ENCODE measurements at places on chromosomes 5 and 9. TPM values are rescaled to one million over a fixed set of nuclear protein-coding genes. Genes with fewer than 3 reads are reported as not detected.

CCDC192 gene
- not detected for total RNA-seq

SMIM33 gene
- total RNA-seq = not detected

TEX48 gene
- not detected for total RNA-seq

GGTA1 gene
- total RNA-seq = not detected

EFCAB9 gene
- total RNA-seq = not detected

PCDH12 gene
- total RNA-seq = not detected

TMEM174 gene
- total RNA-seq = not detected

ARSI gene
- 34.3 TPM for total RNA-seq

PAEP gene
- not detected for total RNA-seq

PCDHB9 gene
- not detected for total RNA-seq

ENTPD2 gene
- 1.0 TPM for total RNA-seq

PCDHA4 gene
- total RNA-seq = 0.95 TPM

MYORG gene
- total RNA-seq = 6.2 TPM

MLLT3 gene
- 21.9 TPM for total RNA-seq

OSTF1 gene
- total RNA-seq = 15.6 TPM

ARL14EPL gene
- not detected for total RNA-seq

TCOF1 gene
- 79.4 TPM for total RNA-seq

PCDHB14 gene
- 0.13 TPM for total RNA-seq

TMEM232 gene
- total RNA-seq = not detected

TTC39B gene
- 1.2 TPM for total RNA-seq

SLC45A2 gene
- not detected for total RNA-seq

PCDHGB1 gene
- total RNA-seq = 1.7 TPM

CCDC152 gene
- total RNA-seq = not detected

ZNF169 gene
- 1.7 TPM for total RNA-seq

SLC34A1 gene
- not detected for total RNA-seq

WNT8A gene
- total RNA-seq = not detected

CDH9 gene
- not detected for total RNA-seq

CDO1 gene
- not detected for total RNA-seq

PCDHA9 gene
- total RNA-seq = not detected

CYLC2 gene
- total RNA-seq = not detected

FAM221B gene
- not detected for total RNA-seq

RASGRF2 gene
- total RNA-seq = 2.3 TPM

LIFR gene
- 6.1 TPM for total RNA-seq

ZNF454 gene
- total RNA-seq = not detected

MOB3B gene
- total RNA-seq = 7.9 TPM

SCGB3A2 gene
- not detected for total RNA-seq

TXNDC8 gene
- total RNA-seq = not detected

DAB2IP gene
- 10.3 TPM for total RNA-seq

SLC36A1 gene
- 8.6 TPM for total RNA-seq

UIMC1 gene
- total RNA-seq = 46.6 TPM

HRH2 gene
- total RNA-seq = 0.46 TPM

CDHR2 gene
- total RNA-seq = not detected

STOML2 gene
- 175 TPM for total RNA-seq

FLT4 gene
- total RNA-seq = 2.0 TPM

TPPP gene
- 5.7 TPM for total RNA-seq

SLC46A2 gene
- total RNA-seq = not detected

CCL28 gene
- total RNA-seq = 0.14 TPM

SPATA31C1 gene
- not detected for total RNA-seq

SEC61B gene
- 333 TPM for total RNA-seq

C1QTNF3 gene
- 0.33 TPM for total RNA-seq

PIP5K1B gene
- total RNA-seq = not detected

PDE8B gene
- total RNA-seq = 1.1 TPM

CNTLN gene
- total RNA-seq = 5.5 TPM

ADRA1B gene
- total RNA-seq = 19.1 TPM

FBLL1 gene
- total RNA-seq = not detected
